Fibroblast of the aortic adventitia (primary cell): ENCODE measurements at places on chromosomes 3 and 15. TPM values are rescaled to one million over a fixed set of nuclear protein-coding genes. Genes with fewer than 3 reads are reported as not detected.
A peak's percentile ranks its signal among the peaks of the same experiment; 100 is the strongest.

DNA sequence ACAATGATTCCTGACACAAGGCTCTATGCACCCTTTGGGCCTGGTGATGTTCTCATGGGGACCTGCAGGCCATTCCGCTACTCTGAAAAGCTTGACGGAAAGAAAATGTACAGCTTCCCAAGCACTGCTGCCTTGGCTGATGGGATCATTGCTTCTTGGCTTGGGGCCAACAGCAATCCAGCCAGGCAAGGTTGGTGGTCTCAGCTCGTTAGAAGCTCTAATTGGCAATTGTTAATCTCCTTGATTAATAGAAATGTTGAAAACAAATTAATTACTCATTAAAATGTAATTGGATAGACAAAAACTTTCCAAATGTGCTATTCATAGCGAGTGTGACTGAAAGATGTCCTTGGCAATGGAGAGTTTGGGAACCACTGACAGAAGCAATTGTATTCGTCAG is 16.3 kb upstream of the MYZAP start:
- DNase-seq, result no peak

DNA sequence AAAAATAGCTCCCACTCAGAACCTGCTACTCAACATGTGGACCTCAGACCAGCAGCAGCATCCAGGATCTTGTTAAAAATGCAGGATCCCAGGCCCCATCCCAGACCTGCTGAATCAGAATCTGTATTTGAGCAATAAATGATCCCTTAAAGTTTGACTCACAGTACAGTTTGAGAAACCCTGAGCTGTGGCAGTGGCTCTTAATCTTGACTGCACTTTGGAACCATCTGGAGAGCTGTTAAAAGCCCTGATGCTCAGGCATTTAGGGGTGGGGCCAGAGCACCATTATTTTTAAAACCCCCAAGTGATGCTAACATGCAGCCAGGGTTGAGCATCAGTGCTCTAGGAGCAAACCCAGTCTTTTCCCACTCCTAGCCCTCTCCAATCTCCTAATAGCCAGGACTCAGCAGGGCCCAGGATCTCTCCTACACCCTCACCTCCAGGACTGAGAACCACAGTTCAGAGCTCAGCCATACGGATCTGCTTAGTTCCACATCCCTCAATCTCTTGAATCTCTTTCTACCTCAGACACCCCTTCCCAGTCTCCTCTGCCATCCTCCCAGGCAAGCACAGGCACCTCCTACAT is 10.2 kb downstream of the RFTN1 start:
- peak; percentile 19 for DNase-seq

DNA sequence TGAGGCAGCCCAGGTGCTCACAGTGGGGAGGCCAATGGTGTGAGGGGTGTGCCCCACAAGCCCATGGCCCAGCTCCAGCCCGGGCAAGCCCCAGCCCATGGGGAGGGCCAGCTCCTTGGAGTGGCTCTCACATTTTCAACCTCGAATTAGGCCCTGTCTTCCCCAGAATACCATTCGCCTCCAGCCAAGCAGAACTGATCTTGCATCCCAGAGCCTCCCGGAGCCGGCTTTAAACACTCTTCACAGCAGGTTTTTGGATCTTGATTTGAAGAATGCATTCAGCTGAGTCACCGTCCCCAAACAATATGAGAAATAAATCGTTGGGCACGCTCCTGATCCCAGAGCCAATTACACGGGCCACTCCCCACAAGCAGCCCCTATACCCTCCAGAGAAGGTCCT is 23.7 kb downstream of the TPRA1 start:
- no peak for DNase-seq

- DNase-seq, result peak; percentile 64
Observed at GRCh38 chr15:62254137-62254934, 89.3 kb upstream of the C2CD4B start.

DNA sequence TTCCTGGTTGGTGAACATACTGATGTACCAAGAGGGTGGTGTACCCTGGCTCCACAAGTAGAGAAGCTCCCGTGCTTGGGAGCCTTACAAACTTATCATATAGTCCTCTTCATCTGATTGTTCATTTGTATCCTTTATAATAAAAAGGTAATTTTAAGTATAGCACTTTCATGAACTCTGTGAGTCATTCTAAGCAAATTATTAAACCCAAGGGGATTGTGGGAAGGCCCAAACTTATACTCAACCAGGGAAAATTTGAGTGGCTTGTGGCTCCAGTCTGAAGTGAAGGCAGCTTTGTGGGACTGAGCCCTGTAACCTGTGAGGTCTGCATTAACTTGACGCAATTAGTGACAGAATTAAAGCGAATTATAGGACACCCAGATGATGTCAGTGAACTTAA is 29.0 kb downstream of the TTBK2 start:
- DNase-seq, result peak; percentile 43

Gene GPR149
- total RNA-seq, result not detected in 2 replicates

Gene CRELD1
- 7.2 and 13.2 TPM in 2 replicates for total RNA-seq

Gene TMEM108
- total RNA-seq, result not detected in 2 replicates
